ENCODE measurements at places on chromosomes 4 and X.

DNA sequence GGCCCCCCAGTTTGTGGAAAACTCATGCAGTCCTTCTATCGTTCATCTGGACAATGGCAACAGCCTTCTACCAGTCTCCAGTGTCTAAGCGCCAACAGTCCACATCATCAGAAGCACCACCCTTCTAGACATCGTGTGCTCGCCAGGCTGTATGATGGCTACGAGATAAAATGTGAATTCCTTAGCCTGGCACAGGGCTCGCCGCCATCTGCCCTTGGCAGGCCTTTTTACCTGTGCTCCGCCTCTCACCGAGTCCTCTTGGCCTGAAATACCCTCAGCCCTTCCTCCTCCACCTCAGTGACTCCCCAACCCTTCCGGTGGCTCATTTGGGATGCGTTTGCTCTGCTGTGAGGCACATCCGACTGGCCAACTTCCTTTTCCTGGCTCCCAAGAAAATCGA lies 15.9 kb upstream of the STS start:
- H3K36me3 ChIP-seq: peaks cover 6% of the 10 kb centered on the region
- no peaks in the 10 kb centered on the region for H3K27me3 ChIP-seq
- H3K4me3 ChIP-seq: no peak overlapping the region
- H3K4me1 ChIP-seq: peaks cover 40% of the 10 kb centered on the region

DNA sequence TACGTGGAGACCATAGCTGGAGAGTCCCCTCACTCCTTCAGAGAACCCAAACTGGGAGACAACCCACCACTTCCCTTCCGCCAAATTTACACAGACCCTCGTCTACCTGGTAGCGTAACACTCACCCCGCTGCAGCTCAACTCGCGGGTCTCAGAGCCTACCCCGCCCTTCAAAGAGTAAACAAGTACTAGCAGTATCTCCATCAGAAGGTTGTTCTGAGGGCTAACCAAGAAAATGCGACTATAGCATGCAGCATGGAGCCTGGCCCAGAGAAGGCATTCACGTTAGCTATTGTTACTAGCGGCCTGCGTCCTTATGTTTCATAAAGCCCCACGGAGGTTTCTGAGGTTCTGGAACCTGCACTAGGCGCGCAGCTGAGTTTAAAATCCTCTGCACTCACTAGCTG lies 531 bp upstream of the MANBA start:
- H3K4me1 ChIP-seq: peaks cover 46% of the 10 kb centered on the region
- no peaks in the 10 kb centered on the region for H3K36me3 ChIP-seq
- H3K27ac ChIP-seq: peak overlapping the region; percentile 90
- H3K4me3 ChIP-seq: peak overlapping the region; percentile 97

DNA sequence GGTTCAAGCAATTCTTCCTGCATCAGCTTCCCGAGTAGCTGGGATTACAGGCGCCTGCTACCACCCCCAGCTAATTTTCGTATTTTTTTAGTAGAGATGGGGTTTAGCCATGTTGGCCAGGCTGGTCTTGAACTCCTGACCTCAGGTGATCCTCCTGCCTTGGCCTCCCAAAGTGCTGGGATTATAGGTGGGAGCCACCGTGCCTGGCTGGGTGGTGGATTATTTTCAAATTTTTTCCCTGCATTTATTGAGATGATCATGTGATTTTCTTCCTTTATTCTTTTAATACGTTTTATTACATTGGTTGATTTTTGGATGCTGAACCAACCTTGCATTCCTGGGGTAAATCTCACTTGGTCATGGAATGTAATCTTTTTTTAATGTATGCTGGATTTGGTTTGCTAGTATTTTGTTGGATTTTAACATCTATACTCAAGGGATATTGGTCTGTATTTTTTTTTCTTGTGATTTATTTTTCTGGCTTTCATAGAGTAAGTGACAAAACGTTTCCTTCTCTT lies 30.9 kb downstream of the BMP2K start:
- H3K36me3 ChIP-seq: peaks cover 28% of the 10 kb centered on the region
- no peak overlapping the region for H3K4me3 ChIP-seq
- H3K27ac ChIP-seq: no peak overlapping the region
- H3K27me3 ChIP-seq: no peaks in the 10 kb centered on the region
- DNase-seq: no peak
- peaks cover 27% of the 10 kb centered on the region for H3K4me1 ChIP-seq

DNA sequence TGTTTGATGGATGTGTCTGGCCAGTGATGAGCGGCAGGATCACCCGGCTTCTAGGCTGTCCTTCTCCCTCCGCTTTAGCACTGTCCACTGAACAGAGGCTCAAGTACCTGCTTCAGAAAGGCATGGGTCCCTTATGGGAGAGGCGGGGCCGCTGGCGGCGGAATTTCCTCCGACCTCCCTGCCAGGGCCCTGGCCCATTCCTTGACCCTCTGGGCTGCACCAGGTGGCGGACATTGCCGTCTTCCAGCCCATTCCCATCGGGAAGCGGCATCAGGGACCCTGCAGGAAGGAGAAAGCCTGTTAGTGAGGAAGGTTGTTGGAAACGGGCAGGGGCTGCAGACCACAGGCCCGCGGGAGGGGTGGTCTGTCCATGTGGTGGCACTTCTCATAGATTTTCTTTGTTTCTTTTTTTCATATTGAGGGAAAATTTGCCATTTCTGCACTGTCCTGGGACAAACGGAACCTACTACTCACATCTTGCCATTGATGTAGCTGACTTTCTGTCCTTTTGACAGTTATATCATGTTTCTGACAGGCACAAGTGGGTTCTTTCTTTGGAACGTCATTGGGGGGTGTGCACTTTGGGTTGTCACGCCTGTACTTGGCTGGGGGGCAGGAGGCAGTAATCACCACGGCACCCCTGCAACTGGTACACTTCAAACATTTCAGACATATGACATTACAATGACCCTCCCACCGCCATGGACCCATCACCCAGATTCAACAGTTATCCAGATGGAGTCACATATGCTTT lies 6.1 kb downstream of the APLN start:
- peaks cover 10% of the 10 kb centered on the region for H3K27me3 ChIP-seq
- peaks cover 1% of the 10 kb centered on the region for H3K4me1 ChIP-seq
- DNase-seq: no peak
- H3K36me3 ChIP-seq: no peaks in the 10 kb centered on the region
- H3K4me3 ChIP-seq: no peak overlapping the region

All from naive thymus-derived CD8-positive, alpha-beta T cell (primary cell).